ENCODE measurements at places on chromosomes 1 and 21.

- DNase-seq, result no peak
Observed at GRCh38 chr1:217332431-217333065, 298.3 kb downstream of the GPATCH2 start.

GRCh38 chr1:215842905-215843304 is 275.8 kb downstream of the KCTD3 start:
- DNase-seq, result no peak

GRCh38 chr1:39301606-39302005 is 97.1 kb downstream of the MACF1 start:
- DNase-seq, result no peak

DNA sequence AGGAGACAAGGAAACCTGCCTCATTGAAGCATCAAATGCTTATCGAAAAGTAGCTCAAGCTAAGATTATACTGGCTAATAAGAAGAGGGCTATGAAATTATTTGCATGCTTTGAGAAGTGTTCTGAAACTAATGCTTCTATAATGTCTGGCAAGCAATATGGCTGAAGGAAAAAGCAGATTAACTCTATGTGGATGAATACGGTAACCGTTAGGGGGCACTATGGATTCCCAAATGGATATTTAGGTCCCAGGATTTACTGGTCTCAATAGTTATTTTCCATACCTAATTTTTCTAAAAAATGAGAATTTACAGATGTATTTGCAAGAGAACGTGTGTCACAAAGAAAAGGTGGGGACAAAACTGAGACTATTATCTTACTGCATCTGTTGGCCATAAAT is 34.6 kb upstream of the RRP15 start:
- no peak for DNase-seq
